ENCODE measurements at places on chromosomes 11 and 22.

GRCh38 chr11:126419801-126420697 lies 64.6 kb downstream of the ST3GAL4 start:
- no peak for DNase-seq

DNA sequence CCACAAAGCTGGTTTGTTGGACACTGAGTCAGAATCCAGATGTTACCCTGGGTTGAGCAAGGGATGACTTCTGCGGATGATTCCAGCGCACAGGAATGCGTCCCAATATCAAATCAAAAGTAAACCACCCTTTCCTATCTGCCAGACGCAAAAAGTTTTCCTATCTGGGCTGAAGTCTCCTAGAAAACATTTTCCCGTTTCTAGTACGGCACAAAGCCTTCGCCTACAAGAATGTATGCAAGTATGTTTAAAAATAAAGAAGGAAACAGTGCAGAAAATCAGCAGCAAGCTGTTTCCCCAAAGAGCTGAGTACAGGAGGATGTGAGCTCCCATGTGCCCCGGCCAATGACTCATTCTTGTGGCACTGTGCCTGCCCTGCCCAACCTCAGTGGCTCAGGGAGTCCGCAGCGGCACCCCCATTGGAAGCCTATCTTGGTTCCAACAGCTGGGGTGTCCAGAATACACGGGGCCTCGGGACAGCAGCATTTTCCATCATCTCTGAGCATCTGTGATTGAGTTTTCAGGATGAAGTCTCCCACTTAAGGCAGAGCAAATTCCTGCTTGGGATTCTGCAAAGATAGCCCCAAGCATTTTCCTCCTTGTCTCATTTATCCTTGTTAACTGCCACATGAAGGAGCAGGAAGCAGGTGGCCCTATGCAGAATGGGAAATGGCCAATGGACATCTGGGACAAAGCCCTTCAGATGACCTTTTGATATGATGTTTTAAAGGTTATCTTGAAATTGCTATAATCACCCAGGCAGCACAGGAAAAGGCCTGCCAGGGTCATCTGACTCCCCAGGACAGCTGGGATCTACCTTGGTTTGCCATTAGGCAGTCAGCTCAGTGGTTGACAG lies 17.5 kb downstream of the KCNJ5 start:
- no peak for DNase-seq

DNA sequence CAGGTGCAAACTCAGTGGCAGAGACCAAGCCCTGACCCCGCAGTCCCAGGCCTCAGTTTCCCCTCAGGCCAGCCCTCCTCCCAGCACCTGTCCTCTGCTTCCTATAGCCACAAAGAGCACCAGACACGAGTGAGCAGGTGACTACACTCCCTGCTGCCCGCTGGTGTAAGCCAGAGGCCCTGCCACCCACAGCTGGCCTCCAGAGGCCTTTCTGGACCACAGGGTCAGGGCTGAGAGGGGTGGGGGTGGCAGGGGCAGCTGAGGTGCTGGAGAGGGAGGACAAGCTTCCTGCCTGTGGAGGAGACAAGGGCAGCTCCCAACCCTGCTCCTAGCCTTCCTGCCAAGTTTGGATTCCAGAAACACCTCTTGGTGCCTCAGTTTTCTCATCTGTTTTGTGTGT lies 31.3 kb upstream of the WNT7B start:
- DNase-seq = no peak

- DNase-seq = no peak
Observed at GRCh38 chr11:3841426-3842350, 929 bp upstream of the RHOG start.

GRCh38 chr11:1640076-1640946 lies 10.7 kb downstream of the KRTAP5-5 start:
- DNase-seq = no peak

DNA sequence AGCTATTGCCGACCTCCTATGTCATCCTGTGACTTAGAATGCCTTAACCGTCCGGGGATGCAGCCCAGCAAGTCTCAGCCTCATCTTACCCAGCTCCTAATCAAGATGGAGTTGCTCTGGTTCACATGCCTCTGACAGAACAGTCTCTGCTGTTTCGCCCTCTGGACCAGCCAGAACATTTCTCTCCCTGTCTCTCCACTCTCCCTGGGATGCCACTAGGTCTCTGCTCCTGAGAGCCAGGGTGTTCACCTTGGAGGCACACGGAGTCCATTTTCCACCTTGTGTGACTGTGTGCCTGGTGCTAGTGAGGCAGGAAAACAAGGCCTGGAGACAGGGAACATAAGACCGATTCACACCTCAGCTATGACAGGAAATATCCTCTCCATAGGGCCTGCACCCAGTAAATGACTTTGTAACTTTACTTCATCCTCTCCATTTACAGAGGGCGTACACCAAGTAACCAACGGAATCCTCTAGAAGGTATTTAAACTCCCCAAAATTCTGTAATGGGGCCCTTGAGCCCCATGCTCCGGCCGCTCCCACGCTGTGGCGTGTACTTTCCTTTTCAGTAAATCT lies 16.8 kb upstream of the B4GALNT4 start:
- no peak for DNase-seq

- DNase-seq = no peak
Observed at GRCh38 chr22:37777122-37777687, 30.5 kb upstream of the GCAT start.

GRCh38 chr11:126154691-126155090 lies 56.8 kb downstream of the RPUSD4 start:
- DNase-seq = no peak

- no peak for DNase-seq
Observed at GRCh38 chr11:64278576-64279190, 5.8 kb downstream of the BAD start.

GRCh38 chr11:77187111-77187750 lies 59.2 kb downstream of the MYO7A start:
- no peak for DNase-seq

- DNase-seq = no peak
Observed at GRCh38 chr11:83569134-83569805, 283.1 kb upstream of the CCDC90B start.

DNA sequence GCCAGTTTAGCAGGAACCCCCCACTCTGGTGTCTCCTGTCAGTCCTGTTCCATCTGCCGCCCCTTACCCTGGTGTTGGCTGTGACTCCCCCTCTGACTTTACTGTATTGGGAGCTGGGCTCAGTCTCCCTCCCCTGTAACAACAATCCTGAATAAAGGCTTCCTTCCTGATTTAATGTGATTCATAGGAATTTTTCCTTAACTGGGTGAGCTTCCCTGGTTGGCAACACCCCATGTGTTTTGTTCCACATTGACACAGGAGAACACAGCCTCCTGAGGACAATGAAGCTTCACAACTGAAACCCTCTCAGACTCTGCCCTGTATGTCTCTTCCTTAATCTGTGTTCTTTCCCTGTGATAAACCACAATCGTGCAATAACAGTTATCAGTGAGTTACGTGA lies 8.4 kb downstream of the APOL4 start:
- no peak for DNase-seq

- no peak for DNase-seq
Observed at GRCh38 chr11:35330156-35330889, 89.0 kb downstream of the SLC1A2 start.

GRCh38 chr22:29211066-29211465 lies 5.4 kb downstream of the EMID1 start:
- no peak for DNase-seq

- no peak for DNase-seq
Observed at GRCh38 chr11:117427356-117427874, 99.8 kb downstream of the CEP164 start.

DNA sequence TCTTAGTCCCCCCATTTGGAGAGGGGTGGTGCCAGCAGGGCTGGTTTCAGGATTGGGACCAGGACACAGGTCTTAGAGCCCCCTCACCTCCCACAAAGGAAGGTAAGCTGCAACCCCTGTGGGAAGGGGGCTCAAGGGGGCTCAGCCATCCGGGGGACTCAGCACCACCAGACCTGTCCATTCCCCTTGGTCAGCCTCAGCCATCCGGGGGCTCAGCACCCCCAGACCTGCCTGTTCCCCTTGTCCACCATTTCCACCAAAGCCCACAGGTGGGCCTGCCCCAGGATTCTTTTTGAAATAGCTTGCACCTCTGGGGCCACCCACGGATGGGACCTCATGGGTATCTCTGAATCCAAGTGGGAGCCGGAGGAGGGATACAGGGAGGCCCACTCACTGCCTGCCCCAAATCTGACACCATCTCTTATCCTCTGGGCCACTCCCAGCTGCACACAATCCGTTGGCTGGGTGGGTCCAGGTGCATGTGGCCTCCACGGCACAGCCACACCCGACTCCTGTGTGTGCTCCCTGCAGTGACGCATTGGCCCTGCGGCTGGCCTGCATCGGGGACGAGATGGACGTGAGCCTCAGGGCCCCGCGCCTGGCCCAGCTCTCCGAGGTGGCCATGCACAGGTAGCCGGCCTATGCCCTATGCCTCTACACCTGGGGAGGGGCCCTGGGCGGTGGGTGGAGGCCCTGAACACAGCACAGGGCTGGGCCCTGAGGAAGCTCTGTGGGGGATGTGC lies 15.9 kb downstream of the MCAT start:
- DNase-seq = no peak

- no peak for DNase-seq
Observed at GRCh38 chr11:110374921-110375320, 54.8 kb upstream of the FDX1 start.

- DNase-seq = no peak
Observed at GRCh38 chr22:43755452-43755851, 56.7 kb downstream of the EFCAB6 start.

DNA sequence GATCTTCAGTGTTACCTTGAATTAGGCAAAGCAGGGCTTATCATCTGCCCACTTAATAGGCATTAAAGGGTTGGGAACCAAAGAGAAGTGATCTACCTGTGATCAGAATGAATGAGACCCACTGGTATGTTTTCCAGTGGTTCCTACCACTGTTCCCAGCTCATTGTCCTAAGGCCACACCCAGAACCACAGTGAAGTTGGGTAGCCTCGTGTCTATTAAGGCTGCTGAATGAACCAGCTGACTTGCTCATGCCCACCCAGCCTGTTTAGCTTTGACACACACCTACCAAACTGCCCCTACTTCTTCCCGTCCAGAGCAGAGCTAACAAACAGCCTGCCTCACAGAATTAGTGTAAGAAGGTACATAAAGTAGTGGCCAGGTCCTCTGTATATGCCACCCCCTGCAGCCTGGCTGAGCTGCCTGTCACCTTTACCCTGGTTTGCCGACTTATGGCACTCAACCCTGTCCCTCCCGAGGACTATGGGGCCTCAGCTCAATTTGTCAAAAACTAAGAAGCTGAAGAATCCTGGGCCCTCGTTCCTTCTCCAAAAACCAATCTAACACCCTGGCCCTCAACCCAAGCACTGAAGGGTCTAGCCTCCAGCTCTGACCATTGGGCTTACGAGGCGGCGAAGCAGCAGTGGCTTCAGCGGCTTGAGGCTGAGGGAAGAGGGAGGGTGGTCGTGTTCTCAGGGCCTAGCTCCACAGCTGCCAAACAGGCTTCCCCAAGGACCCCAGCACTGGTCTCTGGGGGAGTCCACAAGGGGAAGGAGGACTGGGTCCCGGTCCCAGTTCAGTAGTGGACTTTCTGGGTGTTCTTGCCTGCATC lies 9.8 kb downstream of the UCP2 start:
- DNase-seq = no peak

DNA sequence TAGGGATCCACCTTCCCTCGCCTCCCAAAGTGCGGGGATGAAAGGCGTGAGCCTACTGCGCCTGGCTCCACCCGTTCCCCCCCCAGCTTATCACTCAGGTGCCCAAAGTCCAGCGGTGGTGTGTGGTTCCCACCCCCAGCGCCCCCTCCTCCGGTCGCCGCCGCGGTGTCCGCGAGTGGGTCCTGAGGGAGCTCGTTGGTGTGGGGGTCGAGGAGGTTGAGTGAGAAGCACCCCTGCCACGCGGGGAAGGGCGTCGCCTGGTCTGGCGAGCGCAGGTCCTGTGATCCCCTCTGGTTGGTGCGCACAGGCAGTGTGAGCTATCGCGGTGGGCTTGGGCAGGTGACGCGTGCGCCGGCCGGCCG lies 3900.6 kb upstream of the OR11H1 start:
- DNase-seq = no peak

DNA sequence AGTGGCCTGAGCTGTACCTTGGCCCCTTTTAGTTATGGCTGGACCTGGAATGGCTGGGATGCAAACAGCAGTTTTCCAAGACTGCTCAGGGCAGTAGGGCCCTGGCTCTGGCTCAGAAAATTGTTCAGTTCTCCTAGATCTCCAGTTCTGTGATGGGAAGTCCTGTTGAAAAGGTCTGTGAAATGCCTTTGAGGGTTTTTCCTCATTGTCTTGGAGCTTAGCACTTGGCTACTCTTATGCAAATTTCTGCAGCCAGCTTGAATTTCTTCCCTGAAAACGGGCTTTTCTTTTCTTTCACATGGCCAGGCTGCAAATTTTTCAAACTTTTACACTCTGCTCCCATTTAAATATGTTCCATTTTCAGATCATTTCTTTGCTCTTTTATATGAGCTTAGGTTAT lies 33.2 kb downstream of the OR4A15 start:
- DNase-seq = no peak

- no peak for DNase-seq
Observed at GRCh38 chr11:124799348-124800225, 619 bp downstream of the MSANTD2 start.

GRCh38 chr22:33303099-33303498 lies 244.9 kb upstream of the SYN3 start:
- DNase-seq = no peak

GRCh38 chr11:12430954-12431595 lies 53.7 kb downstream of the PARVA start:
- no peak for DNase-seq

GRCh38 chr22:27086080-27087044 lies 429.0 kb downstream of the MIAT start:
- no peak for DNase-seq

- DNase-seq = no peak
Observed at GRCh38 chr22:49402169-49402568, 425.5 kb downstream of the BRD1 start.

GRCh38 chr22:21632931-21633330 lies 371 bp downstream of the CCDC116 start:
- DNase-seq = no peak

GRCh38 chr11:85029964-85030363 lies 597.2 kb downstream of the DLG2 start:
- no peak for DNase-seq

GRCh38 chr11:125423247-125423849 lies 72.7 kb downstream of the FEZ1 start:
- no peak for DNase-seq

GRCh38 chr22:50670513-50670912 lies 2.1 kb upstream of the SHANK3 start:
- no peak for DNase-seq

GRCh38 chr22:41619979-41620588 lies 759 bp downstream of the DESI1 start:
- DNase-seq = peak; percentile 19

DNA sequence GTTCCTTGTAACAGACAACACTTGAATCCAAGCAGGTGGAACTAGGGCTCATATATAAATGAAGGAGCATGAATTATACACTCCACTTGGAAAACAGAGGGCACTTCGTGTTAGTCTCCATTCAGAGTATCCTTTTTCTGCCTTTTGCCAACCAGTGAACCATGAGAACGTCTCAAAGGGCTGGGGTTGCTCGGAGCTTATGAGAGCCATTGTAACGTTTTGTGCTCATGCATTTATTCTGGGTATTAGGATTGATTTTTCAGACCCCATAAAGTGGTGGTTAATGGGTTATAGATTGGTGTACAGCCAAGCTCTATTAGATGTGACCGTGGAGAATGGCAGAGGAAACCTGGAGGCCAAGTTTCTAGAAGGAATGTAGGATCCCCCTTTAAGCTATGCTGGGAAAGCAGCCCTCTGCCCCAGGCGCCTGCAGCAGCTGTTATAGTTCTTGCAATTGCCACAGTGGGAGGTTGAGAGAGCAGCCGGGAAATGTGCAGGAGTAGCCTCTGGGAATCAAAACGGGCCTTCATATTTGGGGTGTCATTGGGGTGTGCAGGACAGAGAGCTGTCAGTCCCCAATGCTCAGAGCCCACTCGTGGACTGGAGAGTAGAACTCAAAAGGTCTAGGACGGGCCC lies 54.6 kb upstream of the ASPHD2 start:
- DNase-seq = no peak

Data from stimulated activated CD8-positive, alpha-beta memory T cell treated with anti-CD3 and anti-CD28 coated beads, Interleukin-4, amount 100 ng/mL, for 4 hours (primary cell).